ENCODE measurements at places on chromosomes 16 and 17.

DNA sequence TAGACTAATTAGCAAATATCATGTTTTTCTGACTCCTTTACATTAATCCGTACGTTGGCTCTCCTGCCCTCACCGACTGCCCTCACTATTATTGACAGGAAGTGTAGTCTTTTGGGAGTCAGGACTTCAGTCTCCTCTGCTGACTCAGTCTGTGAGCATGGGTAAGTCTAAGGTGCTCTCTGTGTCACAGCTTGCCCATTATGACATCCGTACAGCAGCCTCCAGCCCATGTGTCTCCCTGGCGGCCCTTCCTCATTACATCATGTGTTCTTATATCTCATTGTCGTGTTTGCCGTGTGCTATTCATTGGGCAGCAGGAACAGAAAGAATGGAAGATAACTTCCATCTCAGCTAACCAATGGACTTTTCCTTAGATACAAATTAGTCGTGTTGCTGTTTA, 77.5 kb downstream of the MRTFB start:
- DNase-seq = no peak

GRCh38 chr17:70655176-70655958, 486.0 kb downstream of the KCNJ2 start:
- peak; percentile 50 for DNase-seq

GRCh38 chr16:30896261-30896888, at the start of gene CTF1:
TSS of gene CTF1 (plus strand) at chr16:30896614. CDS start at chr16:30896644, 30 bp downstream.
- DNase-seq = peak; percentile 72

DNA sequence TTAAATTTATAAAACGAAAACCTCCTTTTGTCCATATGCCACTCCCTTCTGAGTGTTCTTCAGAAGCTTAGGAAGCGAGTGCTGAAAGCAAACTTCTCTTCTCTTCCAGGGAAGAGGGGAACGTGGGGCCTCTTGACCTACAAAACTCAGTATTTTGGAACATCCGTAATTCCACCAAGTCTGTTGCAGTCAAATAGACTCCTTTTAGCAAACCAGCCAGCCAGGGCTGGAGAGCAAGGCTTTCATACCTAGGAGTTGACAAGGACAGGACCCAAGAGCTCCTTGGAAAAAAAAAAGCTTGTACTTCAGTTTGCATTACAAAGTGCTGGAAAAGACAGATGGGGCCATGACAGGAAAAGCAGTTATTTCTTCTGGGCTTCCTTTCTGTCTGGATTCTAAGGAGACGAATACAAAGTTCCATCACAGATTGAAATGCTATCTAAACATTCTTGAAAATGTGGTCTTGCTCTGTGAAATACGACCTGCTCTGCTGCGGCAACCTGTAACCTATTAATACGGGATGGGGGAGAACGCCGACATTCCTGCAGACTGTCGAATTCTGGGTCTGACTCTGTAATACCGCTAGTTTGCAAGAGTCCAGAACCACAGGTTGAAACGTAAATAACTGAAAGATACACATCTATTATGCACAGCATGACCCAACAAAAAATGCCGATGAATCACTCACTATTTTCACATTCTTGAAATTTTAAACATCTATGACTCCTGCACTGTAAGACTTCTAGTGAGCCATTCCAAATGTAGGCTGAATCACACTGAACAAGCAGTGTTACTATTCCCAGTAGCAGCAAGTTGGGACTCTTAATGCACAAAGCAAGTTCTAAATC, 20.6 kb downstream of the VPS53 start:
- peak; percentile 93 for DNase-seq

GRCh38 chr17:63824362-63824761, 2.9 kb upstream of the PSMC5 start:
- no peak for DNase-seq

GRCh38 chr16:1696863-1697262, 9.1 kb upstream of the MAPK8IP3 start:
- DNase-seq = no peak

DNA sequence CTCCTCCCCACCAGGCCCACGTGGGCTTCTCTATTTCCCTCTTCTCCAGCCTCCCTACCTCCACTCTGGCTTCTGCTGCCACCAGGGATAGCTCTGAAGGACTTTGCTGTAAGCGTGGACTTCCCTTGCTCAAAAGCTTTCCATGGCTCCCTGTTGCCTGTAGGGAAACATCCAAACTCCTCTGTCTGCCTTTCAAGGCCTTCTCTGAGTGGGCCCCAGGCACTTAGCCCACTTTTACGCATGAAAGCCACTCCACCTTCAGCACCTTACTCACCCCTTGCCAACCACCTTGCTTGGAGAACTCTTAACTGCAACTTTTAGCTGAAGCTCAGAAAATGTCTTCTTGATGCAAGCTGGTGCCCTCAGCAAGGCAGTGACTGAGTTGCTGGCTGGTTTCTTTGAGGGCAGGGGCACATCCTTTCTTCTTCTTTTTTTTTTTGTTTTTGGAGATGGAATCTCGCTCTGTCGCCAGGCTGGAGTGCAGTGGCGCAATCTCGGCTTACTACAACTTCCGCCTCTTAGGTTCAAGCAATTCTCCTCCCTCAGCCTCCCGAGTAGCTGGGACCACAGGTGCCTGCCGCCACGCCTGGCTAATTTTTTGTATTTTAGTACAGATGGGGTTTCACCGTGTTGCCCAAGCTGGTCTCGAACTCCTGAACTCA, 52.0 kb upstream of the DLX4 start:
- DNase-seq = no peak

GRCh38 chr17:19322129-19322505, 40.4 kb downstream of the B9D1 start:
- DNase-seq = no peak

- no peak for DNase-seq
Observed at GRCh38 chr17:12122075-12122474, 101.4 kb downstream of the MAP2K4 start.

DNA sequence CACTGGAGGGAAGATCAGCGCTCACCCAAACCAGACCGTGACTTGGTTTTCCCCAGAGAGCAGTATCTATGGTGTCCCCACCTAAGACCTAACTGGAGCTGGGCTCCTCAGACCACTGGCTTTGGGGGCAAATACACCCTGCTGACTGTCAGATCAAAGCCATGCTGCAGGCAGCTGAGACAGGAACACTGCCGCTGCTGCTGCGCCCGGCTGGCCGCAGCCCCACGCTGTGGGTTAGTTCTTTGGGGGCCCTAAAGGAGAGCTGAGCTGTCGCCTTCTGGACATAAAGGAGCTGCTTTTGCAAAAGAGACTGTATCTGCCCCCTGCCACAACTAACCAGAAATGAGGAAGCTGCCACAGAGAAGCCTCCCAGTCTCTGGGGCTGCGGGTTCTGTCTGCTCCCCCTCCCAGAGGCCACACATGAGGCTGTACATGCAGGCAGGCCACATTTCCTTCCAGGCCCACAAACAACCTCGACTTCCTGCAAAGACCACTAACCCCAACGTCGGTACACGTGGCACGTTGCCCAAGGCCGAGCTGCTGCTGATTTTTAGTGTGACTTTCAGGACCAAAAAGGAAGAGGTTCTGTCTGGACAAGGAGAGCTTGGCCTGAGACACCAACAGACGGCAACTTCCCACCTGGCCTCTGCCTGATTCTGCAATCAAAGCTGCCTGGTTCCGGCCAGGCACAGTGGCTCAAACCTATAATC, 18.2 kb upstream of the ABR start:
- DNase-seq = no peak

- peak; percentile 25 for DNase-seq
Observed at GRCh38 chr16:84103678-84104077, 13.1 kb downstream of the MBTPS1 start.

DNA sequence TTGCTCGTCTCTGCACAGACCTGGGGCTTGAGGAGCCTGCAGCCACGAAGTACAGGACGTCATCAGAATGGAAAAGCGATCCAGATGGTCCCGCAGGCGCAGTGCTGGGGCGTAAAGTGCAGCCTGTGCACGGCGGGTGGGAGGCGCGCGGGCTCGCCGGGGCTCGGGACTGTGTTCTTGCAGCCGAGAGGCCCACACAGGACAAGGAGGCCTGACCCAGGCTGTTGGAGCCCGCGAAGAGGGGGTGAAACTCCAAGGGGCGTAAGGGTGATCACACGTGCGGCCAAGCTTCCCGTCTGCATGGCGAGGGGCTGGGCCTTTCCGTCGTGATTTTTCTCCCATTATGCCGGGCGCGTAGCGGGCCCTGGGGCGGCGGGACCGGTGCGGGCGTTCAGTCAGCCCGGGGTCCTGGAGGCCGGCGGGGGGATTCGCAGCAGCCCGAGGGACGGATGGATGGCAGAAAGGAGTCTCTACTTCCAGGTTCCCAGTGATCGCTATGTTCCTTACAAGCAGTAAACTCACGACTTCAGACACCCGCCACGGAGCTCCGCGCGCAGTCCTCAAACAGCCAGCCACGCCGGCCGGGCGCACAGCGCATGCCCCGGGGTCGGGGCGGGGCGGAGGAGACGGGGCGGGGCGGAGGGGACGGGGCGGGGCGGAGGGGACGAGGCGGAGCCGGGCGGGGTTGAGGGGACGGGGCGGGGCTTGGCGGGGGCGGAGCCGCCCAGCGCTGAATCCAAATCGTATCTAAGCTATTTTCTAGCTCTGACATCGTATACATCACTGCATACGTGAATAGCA, 141.0 kb upstream of the KCNJ18 start:
- peak; percentile 75 for DNase-seq

DNA sequence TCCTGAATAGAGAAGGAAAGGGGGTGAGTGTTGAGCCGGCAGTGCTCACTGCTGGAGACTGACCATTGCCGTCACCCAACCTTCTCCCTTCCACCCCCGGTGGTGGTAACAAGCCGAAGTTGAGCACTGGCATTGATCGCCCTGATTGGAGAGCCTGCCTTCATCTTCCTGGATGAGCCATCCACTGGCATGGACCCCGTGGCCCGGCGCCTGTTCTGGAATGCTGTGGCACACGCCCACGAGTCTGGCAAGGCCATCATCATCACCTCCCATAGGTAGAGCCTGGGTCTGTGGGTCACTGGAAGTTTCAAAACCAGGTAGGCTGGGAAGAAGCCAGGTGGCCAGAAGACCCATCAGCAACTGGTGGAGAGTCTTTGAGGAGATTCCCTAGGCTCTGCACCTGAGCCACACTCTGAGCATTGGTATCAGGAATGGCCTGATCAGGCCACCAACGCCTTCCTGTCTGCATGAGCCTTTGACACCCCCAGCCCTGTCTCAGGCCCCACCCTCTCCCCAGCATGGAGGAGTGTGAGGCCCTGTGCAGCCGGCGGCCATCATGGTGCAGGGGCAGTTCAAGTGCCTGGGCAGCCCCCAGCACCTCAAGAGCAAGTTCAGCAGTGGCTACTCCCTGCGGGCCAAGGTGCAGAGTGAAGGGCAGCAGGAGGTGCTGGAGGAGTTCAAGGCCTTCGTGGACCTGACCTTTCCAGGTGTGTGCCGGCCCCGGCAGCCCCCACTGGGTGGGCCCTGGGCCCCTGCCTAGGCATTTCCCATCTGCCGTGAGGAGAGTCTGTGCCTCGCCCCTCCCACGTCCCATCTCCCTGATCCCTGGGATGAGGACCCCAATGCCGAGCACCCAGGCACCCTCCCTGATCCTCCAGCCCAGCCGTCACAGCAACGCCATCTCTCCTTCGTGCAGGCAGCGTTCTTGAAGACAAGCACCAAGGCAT, 4.9 kb upstream of the CCNF start:
- DNase-seq = no peak

DNA sequence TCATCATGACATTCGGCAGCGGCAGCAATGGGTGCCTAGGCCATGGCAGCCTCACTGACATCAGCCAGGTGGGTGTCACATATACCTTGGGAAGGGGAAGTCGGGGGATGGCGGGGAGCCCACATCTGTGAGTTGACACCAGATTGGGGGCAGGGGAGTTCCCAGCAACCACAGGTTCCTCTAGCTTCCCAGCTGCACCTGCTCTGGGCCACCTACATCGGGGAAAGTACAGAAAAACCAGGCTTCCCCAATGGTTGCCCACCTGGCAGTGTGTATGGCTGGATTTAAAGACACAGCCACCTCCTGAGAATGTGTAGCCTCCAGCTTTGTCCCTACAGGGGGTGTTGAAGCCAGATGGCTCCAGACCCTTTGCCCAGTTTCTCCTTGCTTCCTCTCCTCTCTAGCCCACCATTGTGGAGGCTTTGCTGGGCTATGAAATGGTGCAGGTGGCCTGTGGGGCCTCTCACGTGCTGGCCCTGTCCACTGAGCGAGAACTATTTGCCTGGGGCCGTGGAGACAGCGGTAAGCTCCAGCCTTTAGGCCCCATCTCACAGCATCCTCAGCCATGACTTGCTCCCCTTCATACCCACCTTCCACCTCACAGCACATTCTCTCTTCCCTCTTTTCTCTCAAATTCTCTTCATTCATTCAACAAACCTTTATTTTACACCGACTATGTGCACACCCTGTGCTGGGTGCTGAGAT, 5.0 kb upstream of the TRAF4 start:
- no peak for DNase-seq

DNA sequence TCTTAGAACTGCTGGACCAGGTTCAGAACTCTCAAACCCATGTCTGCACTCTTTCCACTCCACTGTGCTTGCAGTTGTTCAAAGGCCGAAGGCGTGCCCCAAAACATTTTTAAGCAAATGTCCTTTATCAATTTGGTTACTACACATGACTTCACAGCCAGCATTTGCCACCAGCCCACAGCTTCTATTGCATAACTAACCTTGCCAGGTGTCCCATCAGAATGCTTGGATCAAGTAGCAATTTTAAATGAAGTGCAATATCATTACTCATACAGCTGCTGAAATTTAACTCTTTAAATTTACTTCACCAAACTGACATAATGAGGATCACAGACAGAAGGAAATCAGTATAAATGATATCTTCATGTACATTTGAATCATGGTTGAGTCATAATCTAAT, 29.8 kb upstream of the HS3ST3A1 start:
- DNase-seq = peak; percentile 32

DNA sequence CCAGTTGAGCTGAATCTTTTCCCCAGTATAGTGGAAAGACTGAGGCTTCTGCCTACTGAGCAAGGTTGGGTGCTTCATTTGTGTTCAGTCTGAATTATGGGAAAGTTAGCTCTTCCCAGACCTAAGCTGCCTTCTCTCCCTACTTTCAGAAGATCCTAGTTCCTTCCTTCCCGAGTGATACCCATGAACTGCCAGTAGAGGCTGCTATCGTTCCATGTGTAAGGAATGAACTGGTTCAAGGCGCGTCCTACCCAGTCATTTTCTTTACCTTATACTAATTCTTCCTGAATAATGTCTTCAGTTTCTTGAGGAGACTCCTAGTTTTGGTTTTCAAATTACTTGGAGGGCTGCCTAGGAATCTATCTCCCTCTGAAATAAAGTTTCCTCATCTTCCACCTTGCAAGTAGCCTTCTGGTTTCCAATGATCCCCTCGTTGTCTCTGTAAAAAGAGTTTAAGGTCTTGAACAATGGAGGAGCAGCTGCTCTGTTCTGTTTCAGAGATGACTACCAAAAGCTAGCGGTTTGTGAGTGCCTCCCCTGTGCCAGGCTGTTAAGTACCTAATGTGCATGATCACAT, 934 bp upstream of the AOC2 start:
- DNase-seq = peak; percentile 56

GRCh38 chr17:58376472-58377000, 24.5 kb upstream of the SUPT4H1 start:
- DNase-seq = no peak
